Stimulated activated CD4-positive, alpha-beta T cell treated with anti-CD3 and anti-CD28 coated beads, Interleukin-1b, Interleukin-23, amount 100 ng/mL, for 4 hours (primary cell): ENCODE measurements at places on chromosomes 1 and 21.

GRCh38 chr1:165875171-165875570, 47.8 kb downstream of the UCK2 start:
- DNase-seq = no peak

GRCh38 chr1:22470227-22470626, 18.6 kb downstream of the ZBTB40 start:
- DNase-seq = no peak

- DNase-seq = no peak
Observed at GRCh38 chr1:8061210-8061609, 35.1 kb upstream of the ERRFI1 start.

DNA sequence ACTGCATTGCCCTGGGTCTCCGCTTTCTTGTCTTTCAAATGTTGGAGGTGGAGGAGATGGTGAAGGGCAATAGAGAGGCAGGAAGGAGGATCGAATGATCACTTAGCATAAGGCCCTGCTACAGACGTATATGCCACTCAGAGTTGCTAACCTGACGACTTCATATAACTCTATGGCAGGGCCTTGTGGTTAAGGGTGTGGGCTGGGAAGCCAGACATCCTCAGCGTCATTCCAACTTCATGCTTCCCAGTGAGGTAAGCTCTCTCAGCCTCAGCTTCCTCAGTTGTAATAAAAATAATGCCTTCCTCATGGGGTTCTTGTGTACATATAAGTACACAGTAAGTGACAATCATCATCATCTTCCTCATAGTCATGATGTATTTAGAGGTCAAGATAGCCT, 54.6 kb downstream of the CASQ2 start:
- DNase-seq = no peak

GRCh38 chr1:243543501-243543900, 287.7 kb downstream of the SDCCAG8 start:
- DNase-seq = no peak

DNA sequence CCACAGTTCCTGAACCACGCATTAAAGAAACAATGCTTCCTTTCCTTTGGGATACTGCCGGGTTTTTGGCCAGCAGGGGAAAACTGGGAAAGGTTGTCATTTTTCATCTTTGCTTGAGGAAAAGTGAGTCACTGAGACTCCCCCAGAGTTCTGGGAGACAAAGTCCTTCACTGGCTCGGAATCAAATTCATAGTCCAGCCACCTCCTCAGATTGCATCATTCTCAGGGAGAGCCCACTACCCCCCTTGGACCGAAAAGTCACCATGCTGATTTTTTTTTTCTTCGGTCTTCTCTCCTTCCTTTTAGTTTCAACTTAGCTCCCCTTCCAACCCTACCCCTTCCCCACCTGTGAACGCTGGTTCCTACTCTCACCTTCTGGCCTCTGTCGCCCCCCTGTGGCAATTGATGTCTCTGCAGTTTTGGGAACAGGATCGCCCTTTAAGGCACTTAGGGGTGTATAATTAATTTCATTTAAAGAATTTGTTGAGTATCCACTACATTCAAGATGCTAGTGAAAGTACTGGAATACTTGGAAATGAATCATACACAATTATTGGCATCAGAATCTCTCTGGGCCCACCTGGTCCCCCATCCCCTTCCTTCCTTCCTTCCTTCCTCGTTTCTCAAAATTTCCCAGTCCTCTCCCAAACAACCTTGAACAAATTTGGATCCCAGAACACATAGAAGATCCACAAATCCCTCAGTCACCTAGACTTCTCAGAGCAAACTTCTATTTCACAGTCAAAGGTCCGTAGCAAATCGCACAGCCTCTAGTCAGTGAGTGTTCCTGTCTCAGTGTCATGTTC, 6.9 kb downstream of the ACKR1 start:
- peak; percentile 28 for DNase-seq

DNA sequence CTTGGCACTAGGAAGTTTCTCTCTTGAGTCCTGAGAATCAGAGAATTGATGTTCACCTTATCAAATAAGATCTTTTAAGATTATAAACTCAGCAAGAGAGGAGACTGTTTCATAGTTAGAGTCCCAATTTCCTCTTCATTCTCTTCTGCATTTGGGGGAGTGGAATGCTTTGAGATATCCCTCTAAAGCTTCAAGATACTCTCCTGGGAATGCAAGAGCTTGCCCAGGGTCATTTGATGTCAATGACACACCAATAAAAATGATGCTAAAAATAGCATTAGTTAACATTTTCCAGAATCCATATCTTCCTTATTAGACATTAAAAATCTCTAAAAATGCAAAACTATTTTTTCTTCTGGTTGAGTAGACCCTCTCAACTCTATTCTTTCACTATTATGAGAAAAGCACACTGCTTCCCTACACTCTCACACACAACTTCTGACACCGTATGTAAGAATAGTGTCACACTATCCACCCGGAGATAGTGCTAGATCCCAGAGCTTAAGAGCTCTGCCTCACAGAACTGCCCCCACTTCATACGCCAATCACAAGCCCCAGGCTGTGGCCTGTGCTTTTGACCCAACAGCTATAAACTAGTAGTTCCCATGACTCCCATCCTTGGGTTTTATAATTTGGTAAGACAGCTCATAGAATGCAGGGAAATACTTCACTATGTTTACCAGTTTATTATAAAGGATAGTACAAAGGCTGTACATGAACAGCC, 399.9 kb upstream of the RUNX1 start:
- no peak for DNase-seq
